Bronchial epithelial cell (primary cell): ENCODE measurements at places on chromosomes 13 and 19. TPM values are rescaled to one million over a fixed set of nuclear protein-coding genes. Genes with fewer than 3 reads are reported as not detected.

GRCh38 chr19:48836089-48837017 is at the start of gene HSD17B14:
Gene HSD17B14, minus strand, starts transcription at chr19:48836491. Its CDS starts 80 bp downstream, at chr19:48836411.
- no peak for DNase-seq

DNA sequence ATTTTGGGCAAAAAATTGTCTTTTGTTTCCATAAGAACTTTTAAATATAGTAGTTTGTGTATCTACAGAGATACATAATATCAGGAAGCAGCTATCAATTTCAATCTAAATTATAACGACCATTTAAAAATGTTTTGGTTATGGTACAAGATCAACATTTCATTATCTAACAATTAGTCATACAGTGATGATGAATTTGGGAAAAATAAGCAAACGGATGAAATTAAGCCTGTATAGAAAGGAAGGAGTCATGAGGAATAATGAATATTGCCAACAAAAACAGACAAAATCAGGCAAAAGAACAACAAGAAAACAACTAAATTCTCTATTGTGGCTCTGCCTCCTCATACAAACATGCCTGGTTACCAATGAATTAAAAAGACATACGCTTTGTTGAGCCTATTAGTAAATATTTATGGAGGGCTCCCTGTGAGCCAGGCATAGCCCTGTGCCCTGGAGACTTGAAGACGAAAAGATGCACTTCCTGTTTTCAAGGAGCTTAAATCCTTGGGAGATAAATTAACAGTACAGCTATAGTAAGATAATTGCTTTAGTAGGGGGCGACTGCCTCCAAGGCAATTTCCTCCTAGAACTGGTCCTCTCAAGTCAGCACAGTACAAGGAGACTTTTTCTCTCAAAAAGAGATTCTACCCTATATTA is 73.0 kb downstream of the NALCN start:
- DNase-seq = no peak

The GPR183 gene
- 0.13 TPM in 1 of 2 replicates, not detected in the other for total RNA-seq

DNA sequence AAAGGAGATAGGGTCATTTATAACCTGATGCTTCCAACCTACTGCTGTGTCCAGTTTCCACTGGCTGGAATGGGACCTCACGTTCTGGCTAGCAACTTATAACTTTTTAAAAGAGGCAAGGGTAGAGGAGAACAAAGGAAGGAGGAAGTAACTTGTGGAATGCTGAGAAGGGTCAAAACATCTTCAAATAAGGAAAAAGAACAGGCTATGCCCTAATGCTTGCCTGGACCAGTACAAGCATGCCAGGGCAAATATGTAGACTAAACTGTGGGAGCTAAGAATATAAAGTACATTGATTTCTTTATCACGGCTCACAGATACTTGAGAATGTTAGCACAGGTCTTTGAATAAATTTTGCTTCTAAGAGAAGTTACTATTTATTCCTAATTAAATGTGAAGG is 1.5 kb upstream of the ZNF561 start:
- DNase-seq = peak; percentile 94

DNA sequence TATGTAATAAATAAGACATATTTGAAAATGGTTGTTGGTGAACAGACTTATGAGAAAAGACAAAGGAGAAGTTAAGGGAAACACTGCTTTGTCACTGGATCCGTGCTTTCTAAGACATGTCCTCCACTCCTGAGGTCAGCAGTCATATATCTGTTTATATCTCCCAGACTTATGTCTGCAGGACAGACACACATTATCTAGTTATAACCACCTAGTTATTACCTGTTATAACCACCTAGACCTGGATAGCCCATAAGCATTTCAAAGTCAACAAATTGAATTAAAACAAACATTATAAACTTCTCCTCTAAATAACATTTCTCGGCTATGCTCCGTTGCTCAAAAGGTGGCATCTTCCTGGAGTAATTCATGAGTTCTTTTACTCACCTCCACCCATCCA is 96.4 kb downstream of the SPRY2 start:
- no peak for DNase-seq

GRCh38 chr13:109336730-109337129 is 449.7 kb downstream of the IRS2 start:
- peak; percentile 62 for DNase-seq
